Fibroblast of skin of right biceps (primary cell): ENCODE measurements at places on chromosomes 7 and 10.
A peak's percentile ranks its signal among the peaks of the same experiment; 100 is the strongest.

- peak; percentile 52 for DNase-seq
Measured at GRCh38 chr7:37971491-37971890, 51.1 kb downstream of the EPDR1 start.

GRCh38 chr7:27149842-27150567 is 2.4 kb downstream of the HOXA3 start:
- no peak for DNase-seq

DNA sequence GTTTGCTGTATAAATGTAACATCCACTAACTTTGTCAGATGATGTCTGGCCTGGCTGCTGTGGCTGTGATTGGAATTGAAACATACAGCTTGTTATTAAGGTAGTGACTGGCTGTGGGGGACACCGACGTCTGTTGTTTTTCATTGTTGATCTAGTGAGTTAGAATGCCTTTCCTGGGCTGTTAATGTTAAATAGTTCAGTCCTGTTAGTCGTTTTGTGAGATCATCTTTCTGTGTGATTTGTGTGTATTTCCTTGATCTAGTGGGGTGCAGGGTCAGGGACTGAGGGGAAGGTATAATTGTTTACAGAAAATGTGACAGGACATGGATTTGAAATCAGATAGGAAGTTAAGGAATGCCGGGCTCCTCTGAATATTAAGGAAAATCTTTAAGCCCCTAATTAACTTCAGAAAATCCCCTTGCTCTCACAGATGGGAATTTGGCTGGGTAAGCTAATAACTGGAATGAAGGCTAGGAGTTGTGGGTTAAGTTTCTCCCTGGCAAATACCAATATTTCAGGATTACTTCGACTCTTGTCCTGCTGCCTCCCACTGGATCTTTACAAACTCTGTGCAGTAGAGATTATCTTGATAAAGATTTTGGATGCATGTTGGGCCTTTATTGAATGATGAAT is 163.1 kb downstream of the AUTS2 start:
- DNase-seq: peak; percentile 19

- DNase-seq: no peak
Measured at GRCh38 chr7:139659922-139660316, 117.9 kb downstream of the HIPK2 start.

GRCh38 chr10:114470956-114471905 is 66.9 kb upstream of the AFAP1L2 start:
- DNase-seq: peak; percentile 58
